ENCODE measurements at places on chromosomes 7 and 10.

DNA sequence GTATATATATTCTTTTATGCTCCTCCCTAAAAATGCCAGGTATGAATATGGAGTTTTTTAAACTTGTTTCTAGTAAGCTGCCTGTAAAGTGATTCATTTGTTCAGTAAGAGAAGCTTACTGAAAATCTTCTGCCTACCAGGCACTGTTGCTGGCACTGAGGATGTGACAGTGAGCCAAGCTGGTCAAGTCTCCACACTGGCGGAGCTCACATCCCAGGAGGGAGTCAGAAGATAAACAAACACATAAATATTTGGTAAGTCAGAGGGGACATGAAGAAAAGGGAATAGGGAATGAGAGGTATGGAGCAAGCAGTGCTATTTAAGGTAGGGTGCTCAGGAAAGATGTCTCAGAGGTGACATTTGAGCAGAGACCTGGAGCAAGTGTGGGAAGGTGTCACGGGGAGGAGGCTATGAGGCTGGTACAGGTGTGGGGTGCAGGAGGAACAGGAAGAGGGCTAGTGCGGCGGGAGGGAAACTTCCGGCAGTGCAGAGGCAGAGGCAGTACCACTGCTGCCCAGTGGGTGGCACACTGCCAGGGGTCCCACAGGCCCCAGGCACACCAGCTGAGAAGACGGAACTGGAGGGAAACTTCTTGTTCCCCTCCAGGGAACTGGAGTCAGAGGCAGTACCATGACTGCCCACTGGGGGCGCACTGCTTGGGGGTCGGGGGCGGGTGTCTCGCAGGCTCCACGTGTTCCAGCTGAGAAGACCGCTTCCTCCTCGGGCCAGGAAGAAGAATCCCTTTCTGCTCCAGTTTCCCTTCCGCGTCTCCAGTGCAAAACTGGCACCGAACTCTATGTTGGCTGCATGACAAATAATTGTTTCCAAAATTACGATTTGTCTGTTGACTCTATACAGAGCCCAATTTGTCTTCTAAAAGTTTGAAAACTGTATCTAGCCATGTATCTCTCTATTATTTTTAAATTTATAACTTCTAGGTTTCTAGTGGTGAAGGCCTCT is 161.0 kb downstream of the TEX36 start:
- peak; percentile 15 for DNase-seq

- peak; percentile 95 for DNase-seq
These were observed 112.4 kb downstream of the BICC1 start for GRCh38 chr10:58625070-58625469.

DNA sequence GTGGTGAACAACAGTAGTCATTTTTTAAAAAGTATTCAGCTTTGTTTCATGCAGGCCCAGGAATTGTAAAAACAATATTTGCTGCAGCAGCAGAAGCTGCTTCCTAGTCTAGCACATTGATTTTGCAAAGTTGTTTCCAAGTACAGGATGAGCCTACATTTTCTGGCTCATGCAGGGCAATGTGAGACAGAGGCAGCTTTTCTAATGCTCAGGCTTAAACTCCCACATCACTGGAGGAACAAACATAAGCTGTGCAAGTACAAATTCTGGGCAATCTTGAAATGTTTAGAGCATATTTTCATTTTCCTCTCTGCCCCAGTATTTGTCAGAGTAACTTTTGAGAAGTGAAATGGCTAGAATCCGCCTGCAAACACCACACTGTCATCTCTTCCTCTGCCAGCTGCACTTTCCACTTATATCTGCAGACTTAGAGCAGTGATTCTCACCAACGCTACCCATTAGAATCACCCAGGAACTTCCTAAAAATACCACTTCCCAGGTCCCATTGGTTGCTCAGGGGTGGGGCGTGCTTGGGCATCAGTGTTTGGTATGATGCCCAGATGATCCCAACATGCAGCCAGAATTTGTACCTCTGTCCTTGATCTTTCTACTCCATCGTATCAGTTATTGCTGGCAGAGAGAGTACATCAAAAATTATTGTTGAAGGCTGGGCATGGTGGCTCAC is 304.1 kb upstream of the LRGUK start:
- no peak for DNase-seq

DNA sequence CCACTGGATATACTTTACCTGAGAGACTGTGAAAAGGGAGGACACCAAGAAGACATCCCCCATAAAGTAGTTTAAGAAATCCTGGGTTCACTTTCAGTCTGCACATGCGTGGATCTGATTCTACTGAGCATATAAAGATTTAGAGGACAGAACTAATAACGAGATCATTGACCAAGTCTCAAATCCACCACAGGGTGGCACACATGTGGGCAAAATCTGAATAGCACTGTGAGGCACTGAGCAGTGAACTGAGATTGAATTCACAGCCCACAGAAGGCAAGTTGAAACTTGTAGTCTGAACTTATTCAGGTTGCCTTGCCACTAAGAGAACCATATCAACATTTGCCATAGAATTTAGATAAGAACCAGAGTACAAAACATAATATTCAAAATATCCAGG is 818.6 kb downstream of the GRID1 start:
- DNase-seq = peak; percentile 9

- DNase-seq = no peak
These were observed 32.7 kb downstream of the SLC29A3 start for GRCh38 chr10:71351628-71352319.

DNA sequence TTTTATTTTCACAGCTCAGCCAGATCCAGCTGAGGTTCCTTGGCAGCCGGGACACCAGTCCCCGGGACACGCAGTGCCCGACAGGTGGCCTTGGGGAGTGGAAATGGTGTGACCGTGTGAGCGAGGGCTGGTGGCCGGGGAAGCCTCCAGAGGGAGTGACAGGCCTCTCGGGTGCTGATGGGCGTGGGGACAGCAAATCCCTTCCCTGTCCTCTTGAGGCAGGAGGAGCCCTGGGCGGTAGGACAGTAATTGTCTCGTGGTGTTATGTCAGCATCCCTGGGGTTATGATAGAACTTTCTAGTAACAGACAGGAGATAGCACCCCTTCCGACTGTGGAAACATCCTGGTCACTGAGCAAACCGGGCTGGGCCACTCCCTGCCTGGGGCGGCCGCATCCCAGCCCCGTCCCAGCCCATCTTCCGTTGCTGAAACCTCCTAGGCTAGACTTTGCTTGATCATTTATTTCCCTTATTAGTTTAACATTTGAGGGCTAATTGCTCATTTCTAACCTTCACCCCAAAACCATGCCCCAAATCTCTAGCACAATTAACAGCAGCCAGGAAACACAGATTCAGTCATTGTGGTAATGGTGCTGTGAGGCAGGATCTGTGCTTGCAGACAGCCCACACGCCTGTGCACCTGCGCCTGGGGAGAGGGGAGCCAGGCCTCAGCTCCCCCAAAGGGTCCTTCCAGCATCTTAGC is 63.3 kb downstream of the ELFN1 start:
- no peak for DNase-seq

- peak; percentile 28 for DNase-seq
These were observed 91.4 kb downstream of the IPMK start for GRCh38 chr10:58175990-58176900.

- DNase-seq = no peak
These were observed 107.6 kb downstream of the VIPR2 start for GRCh38 chr7:159036916-159037605.

GRCh38 chr7:24718431-24718831 is 38.8 kb downstream of the GSDME start:
- no peak for DNase-seq

DNA sequence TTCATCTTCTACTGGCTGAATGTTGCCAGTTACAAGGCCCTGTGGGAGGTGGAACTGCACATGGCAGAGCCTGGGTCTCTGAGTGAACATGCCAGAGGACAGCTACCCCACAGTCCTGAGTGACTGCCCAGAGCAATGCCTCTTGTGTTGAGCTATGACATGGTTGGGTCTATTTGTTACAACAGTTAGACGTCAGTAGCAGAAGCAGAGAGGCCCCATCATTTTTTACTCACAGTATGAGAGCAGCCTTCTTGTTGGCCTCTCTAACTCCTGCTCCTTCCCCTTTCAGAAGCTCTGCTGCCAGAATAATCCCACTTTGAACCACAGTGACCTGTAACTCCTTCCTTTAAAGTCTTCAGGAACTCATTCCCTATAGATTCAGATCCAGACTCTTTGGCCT is 30.8 kb upstream of the NRP1 start:
- DNase-seq = no peak

- DNase-seq = peak; percentile 44
These were observed 21.4 kb upstream of the HELLS start for GRCh38 chr10:94524146-94524545.

DNA sequence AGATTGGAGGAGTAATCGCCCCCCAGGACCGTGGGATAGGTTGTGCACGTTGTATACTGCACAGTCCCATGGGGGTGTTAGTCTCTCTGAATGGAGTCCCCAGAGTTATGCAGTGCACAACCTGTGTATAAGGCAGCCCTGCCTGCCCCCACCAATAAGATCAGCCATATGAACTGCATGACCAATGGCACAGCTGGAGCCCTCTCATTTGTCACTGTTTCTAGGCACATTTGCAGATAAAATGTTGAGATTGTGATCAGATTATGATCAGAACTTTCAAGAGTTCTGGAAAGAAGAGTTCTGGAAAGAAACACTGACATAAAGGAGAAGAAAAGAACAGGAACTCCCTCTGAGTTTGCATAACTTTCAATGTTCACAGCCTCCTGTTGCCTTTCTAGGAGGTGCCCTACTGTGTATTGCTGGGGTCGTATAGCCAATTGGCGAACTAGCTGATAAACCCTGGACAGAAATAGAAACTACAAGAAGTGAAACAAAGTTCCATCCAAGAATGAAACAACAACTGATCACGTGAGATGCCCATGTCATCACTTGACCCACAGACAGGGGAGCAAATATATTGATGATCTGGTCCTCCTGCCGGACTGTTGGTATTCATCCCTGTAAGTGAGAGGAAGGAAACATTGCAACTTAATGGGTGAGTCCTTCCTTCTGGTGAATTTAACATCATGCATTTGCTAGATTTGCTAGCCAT is 49.6 kb upstream of the TOMM7 start:
- no peak for DNase-seq

- no peak for DNase-seq
These were observed 39.5 kb downstream of the PRKAG2 start for GRCh38 chr7:151837285-151838042.

DNA sequence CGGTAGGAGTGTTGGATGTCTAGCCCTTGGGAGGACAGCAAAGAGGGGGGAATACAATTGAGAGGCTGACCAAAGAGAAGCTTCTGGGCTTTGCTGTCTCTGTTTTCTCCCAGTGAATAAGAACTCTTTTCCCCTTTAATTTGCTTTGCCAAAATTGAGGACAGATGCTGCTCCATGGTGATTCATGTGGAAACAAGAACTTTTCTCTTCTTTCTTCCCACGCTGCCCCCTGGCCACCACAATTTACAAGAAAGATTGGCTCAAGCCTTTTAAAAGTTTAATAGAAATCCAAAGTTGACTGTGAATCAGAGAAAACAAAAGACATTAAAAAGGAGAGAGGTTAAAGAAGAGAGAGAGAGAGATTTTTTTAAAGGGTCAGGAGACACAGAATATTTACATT is 49.0 kb downstream of the PRR15 start:
- peak; percentile 57 for DNase-seq

- DNase-seq = peak; percentile 73
These were observed 31.3 kb downstream of the THNSL1 start for GRCh38 chr10:25047591-25048301.

- no peak for DNase-seq
These were observed 43.3 kb upstream of the ADGRA1 start for GRCh38 chr10:133044401-133044811.

Measured in fibroblast of skin of right quadriceps (primary cell).